ENCODE measurements at places on chromosomes 13 and 19.

GRCh38 chr13:66661336-66661735 is 568.8 kb downstream of the PCDH9 start:
- DNase-seq: no peak

DNA sequence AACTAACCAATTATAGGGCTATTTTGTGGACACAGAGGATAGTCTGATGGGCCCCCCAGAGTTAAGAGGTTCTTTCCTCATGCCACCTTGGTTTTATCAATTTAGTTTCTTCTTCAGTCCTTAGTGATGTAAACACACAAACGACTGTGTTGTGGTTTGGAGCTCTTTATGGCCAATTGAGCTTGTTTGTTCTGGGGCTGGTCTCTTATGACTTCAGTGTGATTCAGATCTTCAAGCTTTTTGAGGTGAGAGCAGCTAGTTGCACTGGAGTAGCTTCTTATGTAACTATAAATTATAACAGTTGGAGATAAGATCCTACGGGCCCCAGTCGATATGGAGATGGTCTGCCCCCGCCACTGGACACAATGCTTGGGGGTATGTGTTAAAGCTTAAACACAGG is 22.0 kb upstream of the GJB6 start:
- DNase-seq: no peak

- peak; percentile 81 for DNase-seq
Observed at GRCh38 chr13:23888658-23889614, at the start of gene MIPEP. Gene MIPEP, minus strand, starts transcription at chr13:23889400. Its CDS starts 80 bp downstream, at chr13:23889320.

- DNase-seq: no peak
Observed at GRCh38 chr13:113293686-113294085, 3.4 kb upstream of the LAMP1 start.

DNA sequence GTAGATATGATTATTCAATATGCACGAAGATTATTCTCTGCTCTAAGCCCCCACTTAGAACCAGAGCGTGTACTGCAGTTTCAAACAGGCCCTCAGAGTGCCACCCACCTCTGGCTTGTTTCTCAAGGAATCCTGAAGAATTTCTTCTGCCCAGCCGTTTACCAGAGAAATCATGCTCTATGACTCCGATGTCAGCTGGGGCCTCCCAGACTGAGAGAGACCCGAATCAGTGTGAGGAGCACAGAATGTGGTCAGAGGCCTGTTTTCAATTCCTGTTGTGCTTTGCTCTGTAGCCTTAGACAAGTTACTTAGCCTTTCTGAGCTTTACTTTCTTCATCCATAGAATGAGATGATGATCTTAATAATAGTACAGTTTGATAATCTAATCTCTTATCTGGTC is 5.5 kb downstream of the PNMA8C start:
- DNase-seq: no peak

GRCh38 chr13:41411522-41411921 is 45.8 kb upstream of the RGCC start:
- DNase-seq: peak; percentile 21

DNA sequence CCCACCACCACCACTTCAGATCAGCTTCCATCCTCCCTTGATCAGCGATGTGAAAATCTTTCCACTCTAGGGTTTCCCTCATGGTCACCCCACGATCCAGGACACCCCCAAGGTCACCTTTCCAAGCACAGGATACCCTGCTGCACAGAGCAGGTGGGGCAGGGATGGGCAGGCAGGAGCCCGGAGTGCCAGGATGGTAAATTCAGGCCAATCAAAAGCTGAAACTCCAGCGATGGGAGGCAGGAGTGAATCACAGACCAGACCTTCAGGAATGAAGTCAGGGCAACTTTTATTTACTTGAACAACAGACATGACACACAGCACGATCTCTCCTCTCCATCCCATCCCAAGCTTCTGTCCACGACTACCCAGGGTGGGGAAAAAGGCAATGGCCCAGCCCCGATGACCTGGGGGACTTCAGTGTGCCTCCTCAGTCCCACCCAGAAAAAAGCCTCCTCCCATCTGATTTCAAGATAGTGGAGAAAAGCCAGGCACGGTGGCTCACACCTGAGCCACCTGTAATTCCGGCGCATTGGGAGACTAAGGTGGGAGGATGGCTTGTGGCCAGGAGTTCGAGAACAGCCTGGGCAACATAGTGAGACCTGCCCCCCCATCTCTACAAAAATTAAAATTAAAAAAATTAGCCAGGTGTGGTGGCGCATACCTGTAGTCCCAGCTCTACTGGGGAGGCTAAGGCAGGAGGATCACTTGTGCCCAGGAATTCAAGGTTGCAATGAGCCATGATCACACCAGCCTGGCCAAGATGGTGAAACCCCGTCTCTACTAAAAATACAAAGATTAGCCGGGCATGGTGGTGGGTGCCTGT is 39.2 kb downstream of the ZSWIM4 start:
- no peak for DNase-seq

DNA sequence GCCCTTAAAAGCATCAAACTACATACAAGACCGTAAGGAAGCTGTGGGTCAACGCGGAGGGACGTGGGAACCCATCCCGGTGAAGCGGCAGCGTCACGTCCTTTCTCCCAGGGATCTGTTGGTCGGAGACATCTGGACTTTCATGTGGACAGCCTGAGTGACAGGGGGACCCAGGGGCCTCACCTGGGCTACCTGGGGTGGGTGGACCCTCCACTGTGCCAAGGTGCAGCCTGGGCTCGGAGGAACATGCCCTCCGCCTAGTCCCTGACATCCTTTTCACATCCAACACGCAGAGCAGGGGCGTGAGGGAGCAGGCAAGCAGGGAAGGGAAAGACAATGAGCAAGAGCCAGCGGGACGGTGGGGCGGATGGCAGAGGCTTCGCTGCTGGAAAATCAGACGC is 13.8 kb upstream of the GARIN5A start:
- no peak for DNase-seq

- DNase-seq: no peak
Observed at GRCh38 chr19:47130120-47130588, 481 bp upstream of the SAE1 start.

- no peak for DNase-seq
Observed at GRCh38 chr19:4013886-4014540, 6.5 kb downstream of the PIAS4 start.

DNA sequence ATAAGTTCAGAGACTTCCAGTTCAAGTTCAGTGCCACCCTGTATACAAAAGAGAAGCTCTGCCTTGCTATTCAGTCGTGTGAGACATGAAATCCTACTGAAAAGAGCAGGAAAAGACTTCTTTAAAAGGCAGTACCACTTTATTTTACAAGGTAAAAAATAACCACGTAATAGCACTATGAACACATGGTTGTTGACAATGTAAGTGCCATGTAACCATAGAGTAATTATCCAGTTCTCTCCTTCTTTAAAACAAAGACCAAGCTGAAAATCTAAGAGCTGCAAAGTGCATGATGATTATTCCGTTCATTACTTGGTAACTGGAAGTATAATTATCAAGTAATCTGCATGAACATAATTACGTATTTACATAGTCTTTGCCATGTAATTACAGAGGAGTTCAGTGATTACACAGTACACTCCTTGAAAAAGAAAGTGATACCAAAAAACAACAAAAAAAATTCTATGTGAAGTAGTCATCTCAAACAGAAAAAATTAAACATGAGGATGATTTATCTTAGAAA is 288.7 kb downstream of the EFNB2 start:
- no peak for DNase-seq

GRCh38 chr13:30560212-30560611 is 57.5 kb upstream of the USPL1 start:
- DNase-seq: no peak

DNA sequence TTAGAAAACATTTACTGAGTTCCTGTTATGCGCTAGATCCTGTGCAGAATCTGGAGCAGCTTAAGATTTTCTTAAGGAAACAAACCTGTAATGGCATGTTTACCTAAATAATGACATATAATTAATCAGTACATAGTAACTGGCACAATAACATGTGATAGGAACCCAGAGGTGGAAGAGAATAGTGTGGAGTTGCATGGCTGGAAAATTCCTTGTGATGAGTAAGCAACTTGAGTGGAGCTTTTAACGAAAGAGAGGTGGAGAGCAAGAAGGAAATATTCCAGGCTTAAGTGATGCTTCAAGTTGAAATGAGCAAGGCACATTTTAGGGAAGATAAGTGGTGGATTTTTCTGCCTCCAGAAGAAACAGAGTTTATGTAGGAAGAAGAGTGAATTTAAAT is 9.2 kb upstream of the GPC5 start:
- no peak for DNase-seq

GRCh38 chr13:20714563-20715329 is 11.2 kb downstream of the IL17D start:
- DNase-seq: no peak

GRCh38 chr13:53847502-53847901 is 818.9 kb downstream of the OLFM4 start:
- no peak for DNase-seq

- no peak for DNase-seq
Observed at GRCh38 chr13:73089213-73089612, 30.4 kb downstream of the KLF5 start.

DNA sequence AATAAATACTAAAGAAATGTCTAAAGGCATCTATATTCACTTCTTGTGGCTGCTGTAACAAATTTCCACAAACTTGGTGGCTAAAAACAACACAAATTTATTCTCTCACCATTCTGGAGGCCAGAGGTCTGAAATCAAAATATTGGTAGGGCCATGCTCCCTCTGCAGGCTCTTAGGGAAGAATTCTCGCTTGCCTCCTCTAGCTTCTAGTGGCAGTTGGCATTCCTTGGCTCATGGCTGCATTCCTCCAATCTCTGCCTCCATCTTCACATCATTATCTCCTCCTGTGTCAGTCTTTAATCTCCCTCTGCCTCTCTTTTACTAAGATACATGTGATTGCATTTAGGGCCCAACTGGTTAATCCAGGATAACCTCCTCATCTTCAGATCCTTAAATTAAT is 54.1 kb upstream of the RFXAP start:
- no peak for DNase-seq

Measured in activated CD4-positive, alpha-beta T cell treated with anti-CD3 and anti-CD28 coated beads, Interleukin-2, amount 50 U/mL, for 1 hour (primary cell).